Trophoblast cell (in vitro differentiated cells and primary cell): ENCODE measurements at places on chromosomes 5 and 9.
A peak's percentile ranks its signal among the peaks of the same experiment; 100 is the strongest.

DNA sequence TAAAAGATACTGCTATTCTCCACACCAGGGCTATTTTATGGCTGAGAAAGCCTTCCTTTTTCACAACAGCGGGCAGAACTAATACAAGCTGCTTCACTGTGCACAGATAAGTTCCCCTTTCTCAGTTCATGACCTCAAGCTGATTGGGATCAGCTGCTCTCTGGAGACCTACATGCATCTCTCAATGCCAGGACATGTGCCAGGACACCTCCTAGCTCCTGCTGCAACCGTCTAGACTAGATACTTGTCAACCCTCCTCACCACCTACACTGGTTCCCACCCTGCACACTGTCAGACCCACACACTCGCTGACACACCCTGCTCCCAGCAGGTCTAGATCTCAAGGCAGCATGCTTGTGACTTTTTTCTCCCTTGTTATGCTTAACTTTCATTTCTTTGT, 39.8 kb downstream of the STARD4 start:
- DNase-seq = no peak

- DNase-seq = no peak
Observed at GRCh38 chr9:128026255-128026772, 40.8 kb downstream of the NAIF1 start.

DNA sequence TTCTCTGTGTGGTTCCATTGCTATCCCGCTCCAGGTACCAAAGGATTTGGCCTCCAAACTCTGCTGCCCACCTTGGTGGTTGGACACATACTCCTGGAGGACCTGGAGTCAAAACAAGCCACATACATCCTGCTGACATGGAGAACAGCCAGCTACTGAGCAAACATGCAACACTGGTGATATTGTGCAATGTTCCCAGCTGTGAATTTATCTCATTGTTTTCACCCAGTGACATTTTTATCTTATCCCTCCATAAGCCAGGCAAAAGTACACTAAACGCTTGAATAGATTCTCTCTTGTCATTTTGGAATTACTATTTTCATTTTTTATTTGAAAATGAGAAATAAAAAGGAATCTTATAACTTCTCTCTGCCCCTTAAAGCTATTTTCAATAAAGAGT, 11.1 kb upstream of the CTSL start:
- DNase-seq = peak; percentile 83

DNA sequence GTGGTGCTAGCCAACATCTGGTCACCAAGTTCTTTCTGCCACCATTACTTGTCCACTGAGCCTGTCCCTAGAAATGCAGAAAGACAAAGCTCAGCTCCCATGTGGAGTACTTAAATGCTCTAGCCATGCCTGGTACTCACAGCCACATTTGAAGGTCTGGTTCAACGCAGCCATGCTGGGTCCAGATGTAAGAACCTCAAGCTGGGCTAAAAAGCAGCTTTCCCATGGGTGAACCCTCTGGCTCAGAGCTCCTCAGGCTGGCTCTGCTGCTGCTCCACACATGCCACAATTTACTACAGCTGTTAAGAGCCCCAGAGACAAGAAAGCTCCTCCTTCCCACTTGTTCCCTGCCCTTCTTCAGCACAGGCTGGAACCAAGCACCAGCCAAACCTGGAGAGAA, 97.1 kb upstream of the LRRTM2 start:
- DNase-seq = no peak

DNA sequence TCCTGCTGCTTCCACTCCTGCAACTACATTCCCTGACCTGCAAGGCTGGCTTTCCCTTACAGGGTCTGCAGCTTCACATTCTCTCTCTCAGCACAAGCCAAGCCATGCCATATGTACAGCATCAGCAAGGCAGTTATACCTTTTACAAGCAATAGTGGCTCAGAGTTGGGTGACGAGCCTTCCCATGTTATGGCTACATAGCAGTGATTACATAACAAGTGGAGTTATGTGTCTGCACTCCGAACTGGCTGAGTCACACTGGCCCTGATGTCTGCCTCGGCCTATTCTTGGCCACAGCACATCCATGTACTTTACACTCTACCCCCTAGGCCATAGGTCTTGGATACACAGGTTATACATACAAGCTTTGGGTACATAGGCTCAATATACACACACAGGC, 52.0 kb upstream of the SNCAIP start:
- peak; percentile 87 for DNase-seq

DNA sequence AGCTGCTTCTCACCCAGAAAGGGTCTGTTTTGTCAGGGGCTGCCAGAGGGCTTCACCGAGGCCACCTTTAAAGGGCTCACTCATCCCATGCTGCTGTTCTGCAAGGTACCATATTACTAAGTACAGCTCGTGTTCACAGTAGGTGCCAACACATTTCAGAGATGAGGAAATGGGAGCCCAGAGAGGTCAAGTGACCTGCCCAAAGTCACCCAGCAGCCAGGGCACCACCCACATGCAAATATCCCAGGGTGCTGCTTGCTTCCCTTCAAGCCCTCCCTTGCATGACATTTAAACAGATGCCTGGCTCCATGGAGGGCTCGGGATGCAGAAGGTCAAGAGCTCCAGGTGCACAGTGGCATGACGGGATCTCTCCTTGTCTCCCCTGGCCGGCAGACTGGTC, 123.5 kb upstream of the SARDH start:
- DNase-seq = no peak

- no peak for DNase-seq
Observed at GRCh38 chr9:98326459-98327248, 71.2 kb upstream of the TBC1D2 start.

- DNase-seq = no peak
Observed at GRCh38 chr5:144511580-144512072, 341.0 kb downstream of the KCTD16 start.

- DNase-seq = peak; percentile 36
Observed at GRCh38 chr5:160959804-160960203, 107.8 kb upstream of the ATP10B start.

- no peak for DNase-seq
Observed at GRCh38 chr5:18397371-18397770, 763.1 kb downstream of the TAF11L14 start.

GRCh38 chr5:158153508-158153907, 294.6 kb upstream of the CLINT1 start:
- no peak for DNase-seq

GRCh38 chr9:470552-471194, 256.0 kb downstream of the DOCK8 start:
- DNase-seq = no peak

DNA sequence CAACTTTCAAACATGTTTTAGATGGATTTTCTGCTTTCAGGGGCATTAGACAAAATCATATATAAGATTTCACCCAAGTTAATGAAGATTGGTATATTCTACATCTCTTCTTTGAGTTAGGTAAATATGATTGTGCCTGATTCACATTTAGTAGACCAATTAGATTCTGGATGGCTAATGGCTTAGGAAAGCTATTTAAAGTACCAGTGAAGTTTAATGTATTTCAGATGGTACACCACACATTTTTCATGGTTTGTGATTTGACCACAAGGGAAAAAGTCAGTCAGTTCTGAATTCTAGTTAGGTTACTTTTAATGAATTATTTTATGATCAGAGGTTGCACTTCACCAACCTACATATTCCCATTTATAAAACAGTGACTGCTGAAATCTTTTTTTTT, 409.7 kb downstream of the ADGRV1 start:
- no peak for DNase-seq

- peak; percentile 70 for DNase-seq
Observed at GRCh38 chr5:72268753-72269410, 51.2 kb downstream of the MRPS27 start.

GRCh38 chr9:94825611-94825958, 99.1 kb downstream of the AOPEP start:
- no peak for DNase-seq

DNA sequence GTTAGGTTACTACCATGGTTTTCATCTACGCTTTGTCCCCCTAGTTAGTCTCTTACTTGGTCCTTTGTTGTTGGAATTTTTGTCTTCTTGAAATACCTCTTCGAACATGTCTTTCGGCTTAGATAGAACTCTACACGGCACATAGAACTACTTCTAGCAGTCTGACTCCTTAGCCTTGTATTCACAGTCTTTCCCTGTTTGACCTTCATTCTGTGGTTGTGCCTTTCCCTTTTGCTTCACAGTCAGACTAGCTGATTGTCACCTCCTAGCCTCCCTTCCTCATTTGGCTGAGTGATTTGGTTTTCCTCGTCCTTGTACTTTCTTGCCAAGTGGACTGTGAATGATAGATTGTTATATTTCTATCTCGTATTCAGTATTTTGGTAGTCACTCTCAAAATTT, 10.7 kb downstream of the SMAD5 start:
- no peak for DNase-seq

DNA sequence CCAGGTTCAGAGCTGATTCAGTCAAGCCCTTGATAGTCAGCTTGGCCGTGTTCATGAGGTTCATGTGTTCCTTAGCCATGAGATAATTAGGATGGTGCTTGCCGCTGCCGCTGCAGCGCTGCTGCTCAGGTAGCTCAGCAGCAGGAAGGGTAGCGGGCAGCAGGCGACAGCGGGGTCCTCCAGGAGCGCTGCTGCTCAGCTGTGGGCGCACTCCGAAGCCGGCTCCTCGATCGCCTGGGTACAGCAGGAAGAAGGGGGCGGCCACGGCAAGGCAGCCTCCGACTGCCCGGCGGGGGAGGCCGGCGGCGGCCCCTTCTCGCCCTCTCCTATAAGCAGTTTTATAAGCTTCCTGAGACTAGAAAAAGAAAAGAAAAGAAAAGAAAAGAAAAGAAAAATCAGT, 1253.6 kb downstream of the EFNA5 start:
- DNase-seq = no peak

DNA sequence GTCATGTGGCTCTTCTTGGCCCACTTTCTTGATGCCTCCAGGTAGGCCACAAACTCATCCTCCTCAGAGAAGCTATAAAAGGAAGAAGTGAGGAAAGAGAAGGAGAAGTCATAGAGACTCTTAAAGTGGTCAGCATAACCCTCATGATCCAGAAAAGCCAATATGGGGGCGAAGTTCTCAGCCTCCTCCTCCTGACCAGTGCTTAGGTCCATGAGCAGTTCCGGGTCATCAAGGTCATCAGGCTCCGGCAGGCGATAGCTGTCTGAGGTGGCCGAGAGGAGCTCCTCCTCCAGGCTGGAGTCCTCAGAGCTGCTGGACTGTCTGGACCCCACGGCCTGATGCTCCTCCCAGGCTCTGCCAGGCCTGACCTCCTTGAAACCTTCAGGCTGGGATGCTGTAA, 34.7 kb downstream of the SH3TC2 start:
- DNase-seq = no peak

DNA sequence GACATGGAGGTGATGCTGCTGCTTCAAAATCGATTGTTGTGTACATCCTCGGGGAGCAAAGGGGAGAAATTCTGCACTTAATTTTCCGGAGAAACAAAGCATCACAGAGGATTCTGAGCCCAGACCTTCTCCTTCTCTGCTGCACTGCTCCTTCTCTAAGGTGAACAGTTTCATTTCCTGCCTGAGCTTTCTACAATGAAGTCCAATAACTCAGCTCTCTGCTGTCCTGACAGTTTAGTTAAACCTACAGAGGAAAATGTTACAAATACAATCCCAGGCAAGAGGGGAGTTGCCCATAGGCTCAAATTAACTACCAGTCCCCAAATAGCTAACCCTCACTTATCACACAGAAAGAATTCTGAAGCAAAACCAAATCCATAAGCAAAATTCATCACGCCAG, 206.3 kb downstream of the EFNA5 start:
- no peak for DNase-seq

- DNase-seq = no peak
Observed at GRCh38 chr9:124873664-124874063, 11.7 kb downstream of the ARPC5L start.

GRCh38 chr9:134835448-134835847, 45.2 kb upstream of the FCN2 start:
- no peak for DNase-seq

DNA sequence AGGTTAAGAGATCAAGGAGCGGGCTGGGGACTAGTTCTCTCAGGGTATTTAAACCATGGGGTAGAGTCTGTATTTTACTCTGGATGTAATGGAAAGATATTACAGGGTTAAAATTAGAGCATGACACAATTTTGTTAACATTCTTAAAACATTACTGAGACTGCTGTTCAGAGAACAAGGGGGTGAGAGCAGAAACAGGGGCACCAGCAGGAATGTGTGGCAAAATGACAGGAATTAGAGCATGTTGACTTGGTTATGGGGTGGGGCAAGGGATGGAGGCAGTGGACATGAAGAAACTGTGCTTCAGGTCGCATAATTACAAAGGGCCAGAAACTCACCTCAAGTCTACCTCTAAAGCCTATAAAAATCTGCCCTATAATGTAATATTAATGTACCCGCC, 75.0 kb downstream of the TMEM232 start:
- peak; percentile 82 for DNase-seq

GRCh38 chr9:98488571-98489312, 220.0 kb downstream of the GABBR2 start:
- peak; percentile 92 for DNase-seq

DNA sequence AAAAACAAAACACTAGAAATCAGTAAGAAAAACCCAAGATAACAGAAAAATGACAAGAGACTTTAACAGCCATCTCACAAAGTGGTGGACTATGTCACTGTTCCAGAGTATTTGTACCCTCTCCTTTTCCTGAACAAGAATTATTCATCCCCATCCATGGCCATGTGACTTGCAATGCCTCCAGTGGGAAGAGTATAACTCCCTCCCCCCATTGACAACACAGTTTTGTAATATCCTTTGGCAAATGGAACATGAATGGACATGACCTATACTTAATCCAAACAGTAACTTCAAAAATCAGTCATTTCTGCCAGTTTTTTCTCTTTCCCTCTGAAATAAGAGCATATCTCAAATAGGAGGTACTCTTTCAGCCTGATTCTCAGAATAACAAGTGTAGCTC, 33.9 kb downstream of the PTBP3 start:
- DNase-seq = no peak

DNA sequence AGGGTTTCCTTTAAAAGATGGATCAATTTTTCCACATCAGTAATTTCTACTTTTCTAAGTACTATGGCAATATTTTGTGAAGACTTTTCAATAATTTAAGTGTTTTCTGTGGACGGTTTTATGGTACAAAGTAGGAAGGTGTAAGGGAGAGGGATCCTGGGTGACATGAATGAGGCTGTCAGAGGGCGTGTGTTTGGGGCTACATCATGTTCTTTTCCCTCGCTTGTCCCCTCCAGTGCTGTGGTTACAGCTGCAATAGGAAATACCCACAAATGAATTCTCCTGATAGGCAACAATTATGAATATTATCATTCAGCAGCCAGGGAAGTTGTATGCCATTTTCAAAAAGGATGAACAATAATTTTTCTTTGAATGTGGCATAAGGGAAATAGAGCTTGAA, 83.8 kb downstream of the CAVIN4 start:
- DNase-seq = no peak

GRCh38 chr5:141484641-141485311, at the start of gene PCDHGC4:
Gene PCDHGC4, plus strand, starts transcription at chr5:141485030. Its CDS starts 144 bp downstream, at chr5:141485174.
- no peak for DNase-seq

- DNase-seq = no peak
Observed at GRCh38 chr9:37566716-37567115, 9.5 kb downstream of the FBXO10 start.
